GM12891 (cell line): ENCODE measurements at places on chromosomes 12 and 14.

- no peak for DNase-seq
These were observed 173.5 kb upstream of the FRMD6 start for GRCh38 chr14:51478175-51478621.

GRCh38 chr14:68404652-68405183 is 388.1 kb downstream of the ZFP36L1 start:
- no peak for DNase-seq

- DNase-seq = no peak
These were observed 14.4 kb downstream of the FGD6 start for GRCh38 chr12:95202691-95203486.

DNA sequence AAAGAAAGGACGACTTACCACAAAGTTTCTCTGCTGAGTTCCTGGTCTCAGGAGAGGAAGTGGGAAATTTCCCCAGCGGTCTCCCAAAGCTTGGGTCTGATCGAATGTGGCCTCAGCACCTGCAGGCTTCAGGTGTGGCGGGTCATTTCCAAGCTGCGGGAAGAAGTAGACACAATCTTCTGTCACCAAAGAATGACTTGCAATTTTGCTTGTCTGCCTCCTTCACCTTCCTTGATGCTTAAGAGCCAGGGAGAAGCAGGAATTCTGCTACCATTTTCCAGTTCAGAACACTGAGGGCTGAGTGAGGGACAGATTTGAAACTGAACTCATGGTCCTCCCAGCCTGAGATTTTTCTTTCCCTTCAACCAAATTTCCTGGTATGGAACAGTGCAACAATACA is 87.8 kb downstream of the RIMBP2 start:
- no peak for DNase-seq

- DNase-seq = no peak
These were observed 328.9 kb downstream of the TMTC2 start for GRCh38 chr12:83015390-83016217.

- DNase-seq = no peak
These were observed 368.1 kb downstream of the PDZRN4 start for GRCh38 chr12:41556176-41556575.

DNA sequence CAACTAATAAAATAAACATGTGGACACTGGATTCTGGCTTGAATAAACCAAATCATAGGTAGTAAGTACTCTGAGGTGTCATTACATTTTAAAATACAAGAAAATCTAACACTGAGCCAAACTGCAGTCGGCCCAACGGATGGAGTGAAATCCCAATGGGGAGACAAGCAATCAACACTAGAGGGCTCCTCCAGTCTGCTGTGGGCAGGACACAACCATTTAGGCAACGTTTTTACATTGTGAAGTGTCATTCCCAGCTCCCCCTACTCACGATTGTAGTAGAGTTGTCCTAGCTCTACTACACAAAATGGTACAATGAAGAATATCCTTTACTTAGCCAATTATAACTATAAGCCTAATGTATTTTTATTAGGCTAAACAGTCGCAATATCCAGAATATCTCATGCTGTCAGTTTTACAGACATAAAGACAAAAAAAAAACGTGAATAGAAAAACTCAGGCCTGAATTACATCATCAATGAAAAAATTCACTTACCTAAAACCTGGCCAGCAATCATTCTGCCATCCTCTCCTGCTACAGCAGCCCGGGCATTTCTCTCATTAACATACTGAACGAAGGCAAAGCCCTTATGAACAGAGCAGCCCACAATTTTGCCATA is 35.7 kb downstream of the HNRNPC start:
- DNase-seq = no peak

DNA sequence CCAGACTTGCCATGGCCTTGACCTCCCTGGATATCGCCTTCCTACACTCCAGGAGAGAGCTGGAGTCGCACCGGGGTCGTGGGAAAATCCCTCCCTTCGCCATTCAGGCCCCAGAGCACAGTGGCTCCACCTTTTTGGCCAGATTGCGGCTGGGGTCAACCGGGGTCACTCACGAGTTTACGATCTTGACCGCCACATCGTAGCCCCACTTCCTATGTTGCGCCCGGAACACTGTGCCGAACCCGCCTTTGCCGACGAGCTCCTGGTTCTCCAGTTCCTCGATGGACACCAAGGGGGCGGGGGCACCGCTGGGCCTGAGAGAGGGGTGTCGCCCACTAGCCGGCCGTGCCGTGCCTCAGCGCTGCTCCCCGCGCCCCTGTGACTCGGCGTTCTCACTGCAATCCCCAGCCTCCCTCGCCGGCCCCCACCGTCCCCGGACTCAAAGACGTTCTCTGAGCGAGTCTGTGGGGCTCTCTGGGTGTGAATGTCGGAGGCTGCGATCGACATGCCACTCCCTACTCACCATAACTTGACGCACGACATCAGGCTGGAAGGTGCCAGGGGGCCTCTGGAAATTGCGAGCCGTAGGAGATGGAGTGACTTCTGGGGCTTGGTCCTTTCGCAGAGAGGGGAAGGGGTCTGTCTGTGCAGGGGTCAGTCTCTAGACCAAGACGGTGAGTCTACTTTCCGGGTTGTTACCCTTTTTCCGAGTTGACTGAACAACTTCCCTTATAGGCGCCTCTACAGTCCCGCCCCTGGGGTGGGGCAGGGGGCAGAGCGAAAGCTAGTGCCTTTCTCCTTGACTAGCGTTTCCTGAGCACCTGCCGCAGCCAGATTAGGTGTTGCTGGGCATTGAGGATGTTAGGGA is at the start of gene RIPK3:
Gene RIPK3, minus strand, starts transcription at position 708 of the 868 bp plus-strand sequence. Its CDS starts 165 bp downstream, at position 543.
- DNase-seq = peak; percentile 71

- no peak for DNase-seq
These were observed 94.3 kb downstream of the PPP2R5E start for GRCh38 chr14:63448841-63449240.

- DNase-seq = no peak
These were observed 16.5 kb downstream of the PRKCH start for GRCh38 chr14:61337893-61338292.

DNA sequence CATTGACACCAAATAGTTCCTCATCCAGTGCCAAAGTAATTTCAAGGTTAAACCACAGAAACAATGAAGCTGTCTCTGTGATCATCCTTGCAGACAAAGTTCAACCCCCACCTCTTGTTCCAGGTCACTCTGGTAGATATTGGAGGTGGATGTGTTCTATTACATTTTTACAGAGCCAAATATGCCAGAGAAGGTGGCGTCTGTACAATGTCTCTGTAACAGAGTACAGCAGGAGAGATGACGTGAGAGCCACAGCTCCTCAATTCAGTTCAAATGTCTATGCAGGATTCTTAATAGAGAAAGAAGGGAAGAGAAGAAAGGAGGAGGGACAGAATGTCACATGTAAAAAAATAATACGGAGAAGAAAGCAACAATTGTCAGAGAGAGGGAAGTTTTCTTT is 268.3 kb upstream of the OR4E1 start:
- no peak for DNase-seq

DNA sequence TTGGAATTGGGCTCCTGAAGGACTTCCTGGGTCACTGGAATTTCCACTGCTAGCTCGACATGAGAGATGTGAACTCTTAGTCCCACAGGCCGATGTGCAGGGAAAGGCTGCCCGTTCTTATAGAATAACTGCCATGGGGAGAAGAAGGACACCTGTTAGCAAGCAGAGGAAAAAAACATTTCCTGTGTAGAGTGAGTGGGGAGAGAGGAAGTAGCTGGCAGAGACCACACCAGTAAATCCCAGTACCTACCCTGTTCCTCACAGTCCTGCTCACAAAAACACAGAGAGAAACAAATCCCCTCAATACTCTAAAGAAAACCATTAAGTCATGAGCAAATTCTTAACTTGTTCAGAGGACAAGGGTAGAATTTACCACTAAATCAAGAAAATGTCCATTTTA is 29.5 kb downstream of the AREL1 start:
- DNase-seq = no peak

GRCh38 chr12:96256672-96257361 is 62.6 kb downstream of the ELK3 start:
- DNase-seq = no peak

GRCh38 chr14:95409477-95410272 is 90.0 kb upstream of the CLMN start:
- DNase-seq = no peak

GRCh38 chr12:52862023-52862422 is 13.2 kb upstream of the KRT78 start:
- no peak for DNase-seq

GRCh38 chr12:51275088-51275487 is 4.9 kb upstream of the SMAGP start:
- DNase-seq = no peak

GRCh38 chr12:32179011-32179395 is 72.4 kb downstream of the BICD1 start:
- no peak for DNase-seq

GRCh38 chr12:113409462-113410124 is 5.9 kb upstream of the SDS start:
- DNase-seq = no peak

DNA sequence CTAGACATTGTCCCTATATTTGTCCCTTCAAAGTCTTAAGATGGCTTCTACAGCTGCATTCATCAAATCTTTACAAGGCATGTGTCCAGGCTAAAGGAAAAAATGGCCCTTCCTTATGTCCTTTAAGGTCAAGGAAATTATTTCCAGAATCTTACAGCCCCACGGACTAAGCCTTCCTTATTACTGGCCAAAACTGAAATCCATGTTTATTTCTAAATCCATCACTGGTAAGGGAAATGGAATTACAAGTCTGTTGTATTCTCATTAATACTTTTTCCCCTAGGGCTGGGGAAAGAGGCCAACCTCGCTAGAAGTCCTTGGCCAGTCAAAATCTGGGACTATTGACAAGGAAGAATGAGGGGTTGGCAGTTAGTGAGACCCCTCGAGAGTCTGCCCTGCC is 252.5 kb downstream of the TMEM132C start:
- no peak for DNase-seq

- no peak for DNase-seq
These were observed 37.9 kb downstream of the AKAP6 start for GRCh38 chr14:32366986-32367385.

GRCh38 chr12:130713581-130713991 is 2.5 kb downstream of the RIMBP2 start:
- DNase-seq = no peak

DNA sequence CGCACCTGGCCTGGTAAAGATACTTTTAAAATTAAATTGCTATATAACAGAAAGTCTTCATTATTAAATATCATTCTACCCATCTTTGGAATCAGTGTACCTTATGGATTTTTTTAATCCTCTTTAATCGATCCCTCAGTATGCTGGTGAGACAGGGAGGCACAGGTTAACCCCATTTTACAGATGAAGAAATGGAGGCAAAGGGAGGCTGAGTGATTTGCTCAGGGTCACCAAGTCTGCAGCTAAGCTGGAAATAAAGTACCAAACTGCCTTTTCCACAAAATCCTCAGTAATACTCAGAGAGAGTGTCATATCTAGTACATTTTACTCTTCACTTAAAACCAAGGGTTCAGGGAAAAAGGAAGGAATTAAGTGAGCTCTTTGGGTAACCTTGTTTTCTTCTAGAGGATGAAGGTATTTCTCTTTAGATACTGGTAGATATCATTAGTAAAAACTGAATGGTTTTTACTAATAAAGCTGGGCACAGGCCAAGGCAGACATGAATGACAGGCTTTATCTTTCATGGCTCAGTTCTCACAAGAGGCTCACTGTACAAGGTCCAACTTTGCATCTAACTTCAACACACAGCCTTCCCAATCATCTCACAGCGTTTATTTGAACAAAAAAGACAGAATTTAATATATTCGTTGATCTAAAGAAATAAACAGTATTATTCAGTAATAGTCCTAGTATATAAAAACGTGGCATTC is 35.3 kb upstream of the TTC7B start:
- no peak for DNase-seq

DNA sequence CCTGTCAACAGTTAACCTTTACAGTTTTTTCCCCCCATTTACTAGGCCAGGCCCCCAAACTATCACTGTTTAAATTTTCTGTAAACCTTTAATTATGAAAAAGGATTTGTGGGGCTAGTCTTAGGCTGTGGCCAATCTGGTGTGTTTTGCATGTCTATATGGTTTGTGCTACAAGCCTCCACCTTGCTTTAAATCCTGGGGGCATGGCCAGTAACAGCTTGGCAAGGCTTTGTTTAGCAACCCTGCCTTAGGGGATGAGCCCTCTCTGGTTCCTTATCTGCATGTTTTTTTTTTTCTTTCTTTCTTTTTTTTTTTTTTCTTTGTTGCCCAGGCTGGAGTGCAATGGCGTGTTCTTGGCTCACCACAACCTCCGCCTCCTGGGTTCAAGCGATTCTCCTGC is 102.7 kb downstream of the KCNMB4 start:
- DNase-seq = no peak

DNA sequence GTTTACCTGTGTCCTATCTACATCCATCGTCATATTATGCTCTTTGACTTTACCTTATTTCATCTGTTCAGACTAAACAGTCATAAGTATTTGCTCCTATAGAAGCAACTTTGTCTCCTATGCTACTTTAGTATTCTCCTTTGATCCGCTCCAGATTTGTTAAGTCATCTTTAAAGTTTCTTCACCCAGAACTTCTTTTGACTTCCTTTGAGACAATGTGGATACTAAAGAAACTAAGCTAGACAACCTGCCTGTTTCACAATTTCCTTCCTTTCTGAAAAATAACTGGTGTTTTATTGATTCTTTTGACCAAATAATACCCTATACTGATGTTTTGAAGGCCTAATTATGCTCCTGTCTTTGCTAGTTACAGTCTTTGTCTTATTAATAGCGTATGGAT is 30.0 kb upstream of the LRRK2 start:
- DNase-seq = no peak

- no peak for DNase-seq
These were observed 5.7 kb upstream of the CLEC14A start for GRCh38 chr14:38261620-38262019.

- no peak for DNase-seq
These were observed 21.9 kb downstream of the EPS8 start for GRCh38 chr12:15767301-15767700.

DNA sequence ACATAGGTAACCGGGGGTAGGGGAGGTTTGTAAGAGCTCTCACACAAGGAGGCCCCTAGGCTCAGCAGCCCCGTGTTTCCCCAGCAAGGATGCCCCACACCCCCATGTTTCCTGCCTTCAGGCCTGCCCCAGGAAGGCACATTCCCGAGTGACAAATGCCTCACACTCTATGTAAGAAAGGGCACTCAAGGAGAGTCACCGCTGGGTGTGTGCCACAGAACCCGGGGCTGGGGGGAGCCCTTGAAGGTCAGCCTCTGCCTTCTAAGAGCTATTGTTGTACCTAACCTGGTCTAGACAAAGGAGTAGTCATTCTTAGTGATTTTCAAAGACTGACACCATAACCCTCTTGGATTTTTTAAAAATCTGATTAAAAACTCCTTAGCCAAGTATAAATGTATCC is 333.6 kb downstream of the DPF3 start:
- no peak for DNase-seq

GRCh38 chr14:101473795-101474562 is 87.3 kb upstream of the DIO3 start:
- DNase-seq = no peak
